ELF-1 (cell line): ENCODE measurements at places on chromosomes 5 and 9.

GRCh38 chr9:108322326-108323098 is 533.3 kb downstream of the ACTL7B start:
- DNase-seq, result no peak

- DNase-seq, result no peak
Measured at GRCh38 chr5:124000538-124000937, 488.6 kb downstream of the CSNK1G3 start.

DNA sequence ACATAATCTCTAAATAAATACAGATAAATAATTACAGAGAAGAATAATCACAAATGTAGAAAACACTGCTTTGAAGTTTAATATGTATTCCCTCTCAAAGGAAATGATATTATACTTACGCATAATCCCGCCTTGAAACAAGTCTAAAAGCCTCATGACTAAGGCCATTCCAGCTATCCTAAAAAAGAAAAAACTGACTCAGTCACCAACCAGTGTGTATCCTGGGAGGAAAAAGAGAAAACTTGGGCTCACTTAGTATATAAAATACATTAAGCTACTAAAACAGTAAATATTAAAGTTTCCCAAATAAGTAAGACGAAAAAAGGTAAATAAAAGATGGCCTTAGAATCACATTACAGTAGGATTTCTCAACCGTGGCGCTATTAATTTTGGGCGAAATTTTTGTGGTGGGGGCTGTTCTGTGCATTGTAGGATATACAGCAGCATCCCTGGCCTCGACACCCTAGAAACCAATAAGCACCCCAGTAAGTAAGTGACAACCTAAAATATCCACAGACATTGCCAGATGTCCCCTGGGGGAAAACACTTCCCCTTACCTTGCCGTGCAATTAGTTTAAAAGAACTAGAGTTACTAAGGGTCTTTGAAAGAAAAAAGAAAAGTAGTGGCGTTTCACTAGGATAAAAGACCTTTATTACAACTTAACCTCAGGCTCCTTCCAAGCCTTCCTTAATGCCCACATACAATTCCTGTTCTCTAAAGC is 1.1 kb downstream of the HSPA9 start:
- no peak for DNase-seq

GRCh38 chr9:132077881-132078698 is 1.6 kb downstream of the MED27 start:
- no peak for DNase-seq

DNA sequence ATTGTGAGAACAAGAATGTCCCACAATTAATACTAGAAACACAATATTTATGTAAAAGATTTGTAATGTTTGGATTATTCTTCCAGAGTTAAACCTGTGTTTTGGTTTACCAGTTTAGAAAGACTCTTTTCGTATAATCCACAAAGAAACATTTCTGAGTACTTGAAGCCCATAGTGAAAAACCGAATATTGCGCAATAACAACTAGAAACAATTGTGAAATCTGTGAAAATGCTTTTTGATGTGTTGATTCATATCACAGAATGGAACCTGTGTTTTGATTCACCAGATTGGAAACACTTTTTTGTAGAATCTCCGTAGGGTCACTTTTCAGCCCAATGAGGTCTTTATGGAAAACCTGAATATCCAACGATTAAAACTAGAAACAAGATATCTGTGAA is 386.2 kb downstream of the PRDM9 start:
- DNase-seq, result no peak

GRCh38 chr9:129235931-129236331 is 57.9 kb upstream of the IER5L start:
- DNase-seq, result no peak

GRCh38 chr9:4854265-4854590 is 61.5 kb downstream of the RCL1 start:
- no peak for DNase-seq

- DNase-seq, result no peak
Measured at GRCh38 chr9:7171396-7172153, 413.8 kb downstream of the KDM4C start.

- DNase-seq, result no peak
Measured at GRCh38 chr9:103713631-103714030, 380.5 kb upstream of the SMC2 start.
